ENCODE measurements at places on chromosomes 16 and 17. TPM values are rescaled to one million over a fixed set of nuclear protein-coding genes. Genes with fewer than 3 reads are reported as not detected.

FBXO31 gene
- total RNA-seq, result 26.6 TPM

TP53TG3F gene
- not detected for total RNA-seq

KLHL10 gene
- not detected for total RNA-seq

ZSCAN32 gene
- 9.0 TPM for total RNA-seq

CHST5 gene
- total RNA-seq, result 0.25 TPM

- no peak for DNase-seq
Observed at GRCh38 chr17:43982171-43982570, 22.3 kb upstream of the NAGS start.

GRCh38 chr17:81701288-81702071, 1.7 kb upstream of the MRPL12 start:
- DNase-seq, result peak; percentile 19

GRCh38 chr17:4895657-4896331, 3.5 kb upstream of the C17orf107 start:
- DNase-seq, result no peak

DNA sequence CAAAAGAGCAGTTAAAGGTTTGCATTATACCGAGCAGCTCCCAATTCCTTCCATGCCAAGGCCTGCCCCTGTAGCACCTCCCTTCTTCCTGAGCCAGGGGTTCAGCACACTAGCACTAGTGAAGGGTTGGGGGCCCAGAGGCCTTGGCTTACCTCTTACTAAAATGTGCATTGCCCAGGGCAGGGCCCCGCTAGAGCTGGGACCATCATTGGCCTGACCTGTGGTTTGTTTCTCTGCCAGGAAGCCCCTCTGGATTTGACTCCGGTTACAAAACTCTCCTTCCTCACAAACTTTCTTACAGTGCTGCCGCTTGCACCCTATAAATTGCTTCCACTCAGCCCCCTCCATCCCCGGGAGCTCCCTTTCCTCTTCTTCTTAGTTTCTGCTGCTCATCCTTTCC, 33.8 kb downstream of the MPRIP start:
- no peak for DNase-seq

- no peak for DNase-seq
Observed at GRCh38 chr17:49516180-49516579, 21.1 kb downstream of the NGFR start.

DNA sequence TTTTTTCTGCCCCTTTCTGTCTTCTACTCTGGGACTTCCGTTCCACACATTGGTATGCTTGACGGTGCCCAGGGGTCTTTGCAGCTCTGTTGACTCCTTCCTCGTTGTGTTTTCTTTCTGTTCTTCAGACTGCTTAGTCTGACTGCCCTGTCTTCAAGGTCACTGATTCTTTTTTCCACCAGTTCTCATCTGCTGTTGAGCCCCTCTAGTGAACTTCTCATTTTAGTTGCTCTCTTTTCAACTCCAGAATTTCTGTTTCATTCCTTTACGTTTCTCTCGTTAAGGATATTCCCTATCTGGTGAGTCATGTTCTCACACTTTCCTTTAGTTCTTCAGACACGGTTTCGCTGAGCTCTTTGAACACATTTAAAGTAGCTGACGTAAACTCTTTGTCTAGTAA, 13.8 kb downstream of the GAA start:
- DNase-seq, result no peak

DNA sequence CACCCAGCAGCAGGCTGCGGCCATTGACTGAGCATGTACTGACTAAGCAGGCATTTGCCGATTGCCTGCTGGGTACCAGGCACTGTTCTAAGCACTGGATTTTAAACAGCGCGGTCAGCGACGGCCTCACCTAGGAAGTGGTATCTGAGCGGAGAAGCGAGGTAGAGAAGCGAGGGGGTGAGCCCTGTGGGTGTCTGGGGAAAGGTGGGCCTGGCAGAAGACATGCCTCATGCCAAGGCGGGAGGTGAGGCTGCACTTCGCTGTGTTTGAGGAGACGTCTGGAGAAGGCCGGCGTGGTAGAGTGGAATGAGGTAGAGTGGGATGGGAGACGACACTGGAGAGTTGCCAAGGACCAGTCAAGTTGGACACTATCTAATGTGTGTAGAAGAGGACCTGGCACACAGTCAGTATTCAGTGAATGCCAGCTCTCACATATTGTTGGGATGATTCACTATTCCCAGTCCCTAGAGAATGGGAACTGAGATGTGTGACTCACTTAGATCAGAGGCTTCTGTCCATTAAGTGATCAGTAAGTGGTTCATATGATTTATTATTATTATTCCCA, 14.4 kb downstream of the SYCE1L start:
- DNase-seq, result peak; percentile 55

GRCh38 chr16:31727553-31727952, 146.1 kb upstream of the ZNF267 start:
- DNase-seq, result no peak

DNA sequence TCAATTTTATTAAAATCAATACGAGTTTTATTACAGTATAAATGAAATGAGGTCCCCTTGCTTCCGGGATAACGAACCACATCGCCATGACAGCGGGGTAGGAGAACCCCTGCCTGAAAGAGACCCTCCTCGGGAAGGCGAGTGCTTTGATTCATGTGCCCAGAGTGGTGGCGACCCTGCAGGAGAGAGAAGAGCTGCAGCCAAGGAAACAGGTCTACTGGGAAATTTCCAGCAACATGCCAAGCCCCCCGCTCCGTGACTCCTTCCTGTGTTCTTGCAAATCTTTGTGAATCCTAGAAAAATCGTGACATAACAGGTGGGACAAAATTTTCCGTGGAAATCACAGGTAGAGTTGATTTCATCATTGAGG, 162.5 kb downstream of the WSCD1 start:
- no peak for DNase-seq

DNA sequence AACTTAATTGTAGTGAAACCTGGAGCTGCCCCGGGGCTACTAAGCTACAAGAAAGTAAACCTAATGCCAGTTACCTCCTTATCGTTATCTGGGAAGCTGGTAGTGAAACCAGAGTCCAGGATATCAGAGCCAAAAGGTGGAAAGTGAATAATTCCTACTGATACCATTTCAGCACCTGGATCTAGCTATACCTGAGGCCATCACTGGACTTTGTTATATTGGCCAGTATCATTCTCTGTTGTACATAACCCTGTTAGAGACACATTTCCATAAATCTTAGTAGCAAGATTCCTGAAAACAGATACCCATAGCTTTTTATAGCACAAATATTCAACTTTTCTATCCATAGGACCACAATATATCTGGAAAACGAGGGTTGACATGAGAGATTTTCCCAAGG, 538.0 kb downstream of the GRIN2A start:
- DNase-seq, result no peak

DNA sequence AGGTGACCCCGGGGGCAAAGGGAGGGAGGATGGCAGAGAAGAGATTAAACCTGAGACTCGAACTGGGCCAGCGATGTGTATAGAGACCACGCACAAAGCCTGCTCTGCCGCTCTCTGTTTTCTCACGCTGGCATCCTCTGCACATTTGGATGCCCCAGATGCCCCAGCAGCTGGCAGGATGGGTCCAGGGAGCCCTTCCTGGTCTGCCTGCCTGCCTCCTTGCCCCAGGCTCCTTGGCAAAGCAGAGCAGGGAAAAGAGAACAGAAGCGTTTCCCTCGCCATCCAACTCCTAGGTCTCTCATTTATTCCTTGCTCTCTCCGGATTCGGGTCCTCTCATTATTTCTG, 5.2 kb upstream of the PIPOX start:
- no peak for DNase-seq

GRCh38 chr16:81592353-81592866, 147.8 kb downstream of the CMIP start:
- no peak for DNase-seq

DNA sequence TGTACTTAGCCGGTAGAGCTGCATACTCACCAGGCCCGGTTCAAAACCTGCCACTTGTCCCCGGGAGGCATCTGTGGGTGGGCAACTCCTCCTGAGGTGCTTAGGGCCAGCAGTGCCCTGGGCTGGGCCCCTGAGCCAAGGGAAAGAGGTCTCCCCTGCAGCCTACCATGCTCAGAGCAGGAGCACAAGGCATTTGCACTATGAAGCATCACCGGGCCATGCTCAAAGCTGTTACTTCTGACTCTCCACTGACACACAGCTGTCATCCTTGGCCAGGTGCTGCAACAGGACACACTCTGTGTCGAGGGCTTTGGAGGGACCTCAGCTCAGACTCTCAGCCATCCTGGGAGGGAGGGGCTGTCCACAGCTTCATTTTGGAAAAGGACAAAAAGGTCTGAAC, 37.2 kb downstream of the SLC38A8 start:
- no peak for DNase-seq

DNA sequence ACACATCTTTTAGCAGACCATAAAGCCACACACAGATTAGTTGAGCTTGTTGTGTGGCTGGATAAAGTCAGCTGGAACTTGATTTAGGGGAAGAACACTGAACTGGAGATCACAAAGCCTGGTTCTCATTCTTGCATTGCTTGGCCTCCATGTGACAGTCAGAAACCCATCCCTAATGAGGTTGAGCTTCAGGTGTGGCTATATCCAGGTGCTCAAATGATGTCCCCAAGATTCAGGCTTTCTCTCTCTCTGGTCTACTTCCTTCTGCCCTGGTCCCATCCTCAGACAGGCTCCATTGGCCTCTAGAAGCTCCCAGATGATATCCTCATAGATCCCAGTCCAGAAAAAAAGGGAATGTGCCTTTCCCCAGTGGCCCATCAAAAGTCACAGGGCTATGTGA, 9.6 kb upstream of the BRD7 start:
- no peak for DNase-seq

Data from HT-29 (cell line).